ENCODE measurements at places on chromosomes 7 and 10. TPM values are rescaled to one million over a fixed set of nuclear protein-coding genes. Genes with fewer than 3 reads are reported as not detected.
A peak's percentile ranks its signal among the peaks of the same experiment; 100 is the strongest.

DNA sequence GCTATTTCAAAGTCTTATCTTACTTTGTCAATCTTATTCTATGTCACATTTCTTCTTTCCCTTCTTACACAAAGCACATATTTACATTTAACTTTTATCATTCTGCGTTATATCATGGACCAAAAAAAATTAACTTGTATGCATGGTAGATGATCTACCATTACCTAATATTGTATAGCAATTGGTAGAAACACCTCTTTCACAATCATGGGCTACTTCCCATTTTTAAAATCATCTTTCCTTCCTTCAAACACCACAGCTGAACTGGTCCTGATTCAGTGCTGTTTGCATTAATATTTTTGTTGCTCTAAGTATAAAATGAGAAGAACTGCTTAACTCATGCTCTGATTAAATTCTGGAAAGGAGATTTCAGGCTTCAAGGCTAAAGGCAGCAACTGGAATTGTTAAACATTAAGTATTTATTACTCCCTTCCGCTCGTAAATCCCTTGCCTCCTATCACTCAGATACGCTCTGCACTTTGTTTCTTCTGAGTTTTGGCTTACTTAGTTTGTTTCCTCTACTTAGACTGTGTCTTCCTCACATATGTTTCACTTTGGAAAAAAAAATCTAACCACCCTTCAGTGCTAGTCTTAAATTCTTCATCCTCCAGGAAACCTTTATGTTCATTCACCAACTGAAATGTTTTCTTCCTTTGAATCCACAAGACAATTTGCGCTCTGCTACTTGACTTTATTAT lies 901.4 kb downstream of the PCDH15 start:
- H3K27me3 ChIP-seq: no peaks in the 10 kb centered on the region
- DNase-seq: no peak
- H3K4me3 ChIP-seq: no peak overlapping the region
- no peak overlapping the region for H3K27ac ChIP-seq
- H3K36me3 ChIP-seq: no peaks in the 10 kb centered on the region

- no peak for DNase-seq
- H3K4me1 ChIP-seq: peaks cover 31% of the 10 kb centered on the region
- H3K36me3 ChIP-seq: peaks cover 59% of the 10 kb centered on the region
- H3K27me3 ChIP-seq: no peaks in the 10 kb centered on the region
Measured at GRCh38 chr10:100524638-100525037, 5.0 kb upstream of the SEC31B start.

DNA sequence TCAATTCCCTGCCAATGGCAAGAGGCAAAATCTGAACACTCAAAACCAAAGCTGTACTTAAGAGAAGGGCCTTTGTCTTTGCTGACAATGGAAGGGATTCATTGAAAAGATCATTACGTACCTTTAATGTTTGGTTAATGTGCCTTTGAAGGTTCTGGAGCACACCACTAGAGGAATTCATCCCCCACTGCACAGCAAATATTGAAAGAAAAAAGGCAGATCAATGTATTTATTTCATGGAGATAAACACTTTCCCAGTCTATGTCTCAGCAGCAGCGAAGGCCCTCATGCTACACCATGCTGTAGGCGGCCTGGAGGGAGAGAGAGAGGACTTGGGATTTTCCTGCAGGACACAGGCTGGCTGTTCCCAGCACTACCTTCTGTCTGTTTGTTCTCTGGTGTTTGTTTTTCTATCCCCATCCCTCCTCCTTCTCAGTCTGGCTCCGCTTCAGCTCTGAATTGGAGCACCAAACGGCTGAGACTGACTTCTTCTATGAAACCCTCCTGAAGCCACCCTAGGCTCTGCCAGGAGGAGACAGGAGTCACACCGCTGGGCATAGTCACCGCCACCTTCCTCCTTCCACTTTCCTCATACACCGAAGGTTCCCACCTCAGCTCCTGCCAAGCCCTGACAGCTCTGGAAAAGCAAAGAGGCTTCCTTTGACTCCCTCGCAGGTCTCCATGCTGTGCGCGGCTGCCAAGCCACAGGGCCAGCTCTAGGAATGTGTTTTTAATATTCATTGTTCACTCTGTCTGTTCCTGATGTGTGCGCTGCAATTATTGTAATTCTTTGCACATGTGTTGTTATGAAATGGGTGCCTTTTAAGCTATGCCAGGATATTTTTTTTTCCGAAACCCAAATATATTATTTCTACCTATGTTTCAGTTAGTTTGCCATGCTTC lies 301.5 kb downstream of the FZD1 start:
- H3K27me3 ChIP-seq: no peaks in the 10 kb centered on the region
- H3K27ac ChIP-seq: no peak overlapping the region
- H3K36me3 ChIP-seq: no peaks in the 10 kb centered on the region
- no peaks in the 10 kb centered on the region for H3K4me1 ChIP-seq
- H3K4me3 ChIP-seq: no peak overlapping the region
- DNase-seq: no peak

- no peaks in the 10 kb centered on the region for H3K4me1 ChIP-seq
- H3K4me3 ChIP-seq: no peak overlapping the region
- no peak overlapping the region for H3K27ac ChIP-seq
- DNase-seq: no peak
- H3K27me3 ChIP-seq: peaks cover 6% of the 10 kb centered on the region
Measured at GRCh38 chr10:72663971-72664370, 28.0 kb upstream of the MCU start.

DNA sequence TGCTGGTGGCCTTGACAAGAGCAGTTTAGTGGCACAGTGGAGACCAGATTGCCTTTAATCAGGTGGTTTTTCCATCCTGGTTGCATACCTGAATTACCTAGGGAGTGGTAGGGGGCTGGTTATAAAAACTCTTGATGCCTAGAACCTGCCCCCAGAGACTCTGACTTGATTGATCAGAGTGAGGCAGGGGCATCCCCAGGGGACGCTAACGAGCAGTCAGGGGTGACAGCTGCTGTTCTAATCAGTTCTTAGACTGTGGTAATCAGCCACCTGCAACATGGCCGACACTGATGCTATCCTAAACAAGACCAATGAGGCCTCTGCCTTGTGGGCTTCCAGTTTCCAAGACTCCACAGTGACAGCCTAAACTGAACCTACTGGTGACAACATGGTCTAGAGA lies 2.0 kb upstream of the OPALIN start:
- H3K27ac ChIP-seq: no peak overlapping the region
- DNase-seq: no peak
- H3K4me3 ChIP-seq: no peak overlapping the region
- no peaks in the 10 kb centered on the region for H3K4me1 ChIP-seq
- H3K36me3 ChIP-seq: no peaks in the 10 kb centered on the region
- peaks cover 3% of the 10 kb centered on the region for H3K27me3 ChIP-seq

GRCh38 chr7:124088590-124088989 lies 55.7 kb upstream of the TMEM229A start:
- H3K36me3 ChIP-seq: no peaks in the 10 kb centered on the region
- no peaks in the 10 kb centered on the region for H3K4me1 ChIP-seq
- no peak for DNase-seq
- H3K27ac ChIP-seq: no peak overlapping the region
- no peaks in the 10 kb centered on the region for H3K27me3 ChIP-seq

DNA sequence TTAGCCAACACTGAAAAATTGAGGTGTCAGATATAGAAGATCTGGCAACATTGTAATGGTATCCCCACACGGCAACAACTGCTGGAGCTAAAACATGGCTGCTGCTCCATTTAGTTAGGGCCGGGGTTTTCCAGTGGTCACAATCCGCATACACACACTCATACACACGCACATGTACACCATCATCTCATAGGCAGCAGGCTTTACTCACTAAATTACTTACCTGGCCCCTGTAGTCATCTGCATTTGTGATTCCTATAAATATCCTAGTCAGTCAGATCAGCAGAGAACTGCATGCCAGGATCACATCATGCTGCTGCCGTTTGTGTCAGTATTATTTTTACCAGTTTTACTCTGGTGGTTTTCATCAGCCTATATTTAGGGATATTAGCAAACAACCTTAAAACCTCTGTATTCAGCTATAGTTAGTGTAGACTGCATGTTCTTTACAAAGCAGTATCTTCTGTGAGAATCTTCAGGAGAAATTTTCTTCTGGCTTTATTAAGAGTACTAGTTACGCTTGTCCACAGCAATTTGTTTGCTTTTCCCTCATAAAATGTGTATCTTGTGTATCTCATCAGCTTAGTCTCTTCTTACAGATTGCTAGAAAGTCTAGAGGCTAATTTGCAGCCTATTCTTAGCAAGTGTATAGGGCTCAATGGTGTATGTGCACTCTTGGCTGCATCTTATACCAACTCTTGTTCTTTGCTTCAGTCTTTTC lies 38.3 kb upstream of the PTPN12 start:
- no peak overlapping the region for H3K27ac ChIP-seq
- no peak for DNase-seq
- peaks cover 10% of the 10 kb centered on the region for H3K27me3 ChIP-seq
- no peak overlapping the region for H3K4me3 ChIP-seq
- H3K4me1 ChIP-seq: no peaks in the 10 kb centered on the region

- no peak overlapping the region for H3K4me3 ChIP-seq
- H3K27me3 ChIP-seq: no peaks in the 10 kb centered on the region
- no peak overlapping the region for H3K27ac ChIP-seq
- H3K36me3 ChIP-seq: no peaks in the 10 kb centered on the region
- peak; percentile 27 for DNase-seq
Measured at GRCh38 chr7:78226059-78226719, 427.6 kb downstream of the PHTF2 start.

GRCh38 chr7:88132725-88133124 lies 87.1 kb downstream of the SRI start:
- no peaks in the 10 kb centered on the region for H3K27me3 ChIP-seq
- no peaks in the 10 kb centered on the region for H3K36me3 ChIP-seq
- H3K4me3 ChIP-seq: no peak overlapping the region
- no peak for DNase-seq
- H3K27ac ChIP-seq: no peak overlapping the region

DNA sequence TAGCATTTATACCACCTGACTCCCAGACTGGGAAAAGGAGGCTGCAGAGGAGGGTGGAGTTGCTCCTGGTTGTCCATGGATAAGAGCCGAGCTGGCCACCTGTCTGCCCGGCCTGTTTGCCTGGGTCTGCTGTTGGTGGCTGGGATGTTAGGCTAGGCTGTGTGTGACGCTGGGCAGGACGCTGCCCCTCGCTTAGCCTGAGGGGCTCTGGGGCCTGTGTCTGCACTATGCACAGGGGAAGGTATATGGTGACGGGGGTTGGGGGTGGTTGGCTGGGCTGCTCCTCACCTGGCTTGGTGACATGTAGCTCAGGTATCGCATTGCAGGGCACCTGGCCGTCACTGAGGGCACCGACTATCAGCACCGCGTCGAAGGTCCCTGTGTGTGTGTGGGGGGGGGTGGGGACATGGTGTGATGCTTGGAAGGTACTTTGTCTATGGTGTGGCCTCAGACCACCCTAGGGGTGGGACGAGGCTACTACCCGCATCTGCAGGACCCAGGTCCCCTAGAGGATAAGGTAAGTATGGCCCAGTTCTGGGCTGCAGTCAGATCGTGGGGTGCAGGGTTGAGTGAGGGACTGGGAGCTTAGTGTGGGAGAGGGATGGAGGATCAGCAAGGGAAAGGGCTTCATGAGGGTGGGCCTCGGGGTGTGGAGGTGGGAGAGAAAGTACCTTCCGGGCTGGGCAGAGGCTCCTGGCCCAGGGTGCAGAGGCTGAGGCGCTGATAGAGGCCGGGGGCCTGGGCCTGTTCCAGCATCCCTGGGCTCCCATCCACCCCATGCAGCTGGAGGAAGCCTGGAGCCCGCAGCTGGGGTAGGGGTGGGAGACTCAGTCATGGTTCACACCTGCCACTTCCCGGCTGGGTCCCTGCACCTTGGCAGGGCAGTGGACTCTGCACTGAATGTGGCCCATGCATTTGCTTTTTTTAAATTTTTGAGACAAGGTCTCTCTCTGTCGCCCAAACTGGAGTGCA lies 2.3 kb downstream of the METTL27 start:
- no peak overlapping the region for H3K4me3 ChIP-seq
- no peak for DNase-seq
- H3K36me3 ChIP-seq: no peaks in the 10 kb centered on the region
- H3K27me3 ChIP-seq: peaks cover 9% of the 10 kb centered on the region
- H3K4me1 ChIP-seq: peaks cover 24% of the 10 kb centered on the region
- H3K27ac ChIP-seq: no peak overlapping the region

GRCh38 chr7:88279323-88279722 lies 27.4 kb downstream of the STEAP4 start:
- DNase-seq: no peak
- no peaks in the 10 kb centered on the region for H3K4me1 ChIP-seq
- no peak overlapping the region for H3K4me3 ChIP-seq
- H3K27me3 ChIP-seq: peaks cover 4% of the 10 kb centered on the region
- H3K27ac ChIP-seq: no peak overlapping the region

- peak; percentile 66 for DNase-seq
- peaks cover 44% of the 10 kb centered on the region for H3K4me1 ChIP-seq
- H3K4me3 ChIP-seq: peak overlapping the region; percentile 93
- peak overlapping the region; percentile 92 for H3K27ac ChIP-seq
- H3K36me3 ChIP-seq: peaks cover 23% of the 10 kb centered on the region
- peaks cover 2% of the 10 kb centered on the region for H3K27me3 ChIP-seq
Measured at GRCh38 chr7:149496642-149497391, 792 bp downstream of the ZNF746 start.

GRCh38 chr10:71023704-71024283 lies 135.4 kb upstream of the PCBD1 start:
- H3K36me3 ChIP-seq: no peaks in the 10 kb centered on the region
- no peak overlapping the region for H3K4me3 ChIP-seq
- no peak for DNase-seq
- peaks cover 6% of the 10 kb centered on the region for H3K27me3 ChIP-seq
- no peaks in the 10 kb centered on the region for H3K4me1 ChIP-seq

GRCh38 chr10:97891497-97892167 lies 42.0 kb downstream of the GOLGA7B start:
- H3K27me3 ChIP-seq: peaks cover 14% of the 10 kb centered on the region
- H3K36me3 ChIP-seq: no peaks in the 10 kb centered on the region
- H3K4me3 ChIP-seq: no peak overlapping the region
- H3K4me1 ChIP-seq: peaks cover 2% of the 10 kb centered on the region
- no peak overlapping the region for H3K27ac ChIP-seq

DNA sequence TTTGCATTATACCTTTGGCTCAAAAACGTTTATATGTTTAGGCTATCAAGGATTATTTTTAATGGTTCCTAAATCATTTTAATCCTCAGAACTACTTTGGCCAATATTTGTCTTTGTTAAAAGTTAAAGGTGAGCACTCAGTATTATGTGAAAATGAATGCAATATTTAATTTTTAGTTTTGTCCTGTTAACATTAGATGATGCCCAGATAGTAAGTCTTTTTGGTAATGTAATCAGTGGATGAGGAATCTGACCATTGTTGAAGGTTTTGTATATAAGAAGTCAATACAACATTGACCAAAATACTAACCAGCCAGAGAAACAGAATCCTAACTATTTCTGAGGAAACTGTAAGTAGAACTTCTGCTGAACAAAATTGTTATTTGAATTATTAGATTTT lies at the start of gene LIPF:
LIPF (plus strand) TSS at position 301 of the 400 bp plus-strand sequence. CDS start 2,856 bp downstream, outside the sequence.
- H3K4me3 ChIP-seq: no peak within 1 kb of the TSS
- H3K36me3 ChIP-seq: no peaks in the 10 kb centered on the region
- H3K4me1 ChIP-seq: no peaks in the 10 kb centered on the region
- no peak within 1 kb of the TSS for H3K27ac ChIP-seq

Gene FGFBP3
- total RNA-seq: 1.5 TPM

Gene ERVW-1
- not detected for total RNA-seq

Gene SMKR1
- total RNA-seq: 1.3 TPM

Gene CABCOCO1
- not detected for total RNA-seq

Gene NKX1-2
- not detected for total RNA-seq

Gene GFRA1
- total RNA-seq: not detected

Gene ANKRD61
- 0.29 TPM for total RNA-seq

Gene NYAP1
- 0.23 TPM for total RNA-seq

Gene MMP21
- total RNA-seq: not detected

Gene OR9A2
- not detected for total RNA-seq

Gene UTF1
- not detected for total RNA-seq

All from activated CD8-positive, alpha-beta T cell treated with anti-CD3 and anti-CD28 coated beads, Interleukin-2, amount 10 ng/mL, durations not matched to agents 7 days and 5 days (primary cell).